Activated CD8-positive, alpha-beta memory T cell treated with anti-CD3 and anti-CD28 coated beads, Interleukin-2, amount 10 ng/mL, durations not matched to agents 7 days and 5 days (primary cell): ENCODE measurements at places on chromosomes 16 and 17.

DNA sequence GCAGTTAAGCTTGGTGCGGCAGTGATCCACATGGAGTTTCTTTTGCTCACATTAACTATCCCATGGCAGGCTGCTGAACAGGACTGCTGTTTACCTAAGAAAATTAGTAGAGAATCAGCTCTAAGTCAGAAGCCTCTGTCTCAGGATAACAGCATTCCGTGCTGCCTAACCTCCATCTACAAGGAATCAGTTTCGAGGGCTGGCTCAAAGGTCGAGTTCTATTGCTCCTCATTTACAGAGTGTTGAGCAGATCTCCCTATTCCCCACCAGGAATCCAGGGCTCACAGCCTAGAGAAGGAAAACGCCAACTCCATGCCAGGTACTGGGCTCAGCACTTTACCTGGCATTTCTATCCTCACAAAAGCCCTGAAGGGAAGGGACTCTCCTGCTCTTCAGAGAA, 9.9 kb downstream of the GINS2 start:
- DNase-seq = no peak

GRCh38 chr17:38653679-38654078, 21.1 kb downstream of the EPOP start:
- no peak for DNase-seq

DNA sequence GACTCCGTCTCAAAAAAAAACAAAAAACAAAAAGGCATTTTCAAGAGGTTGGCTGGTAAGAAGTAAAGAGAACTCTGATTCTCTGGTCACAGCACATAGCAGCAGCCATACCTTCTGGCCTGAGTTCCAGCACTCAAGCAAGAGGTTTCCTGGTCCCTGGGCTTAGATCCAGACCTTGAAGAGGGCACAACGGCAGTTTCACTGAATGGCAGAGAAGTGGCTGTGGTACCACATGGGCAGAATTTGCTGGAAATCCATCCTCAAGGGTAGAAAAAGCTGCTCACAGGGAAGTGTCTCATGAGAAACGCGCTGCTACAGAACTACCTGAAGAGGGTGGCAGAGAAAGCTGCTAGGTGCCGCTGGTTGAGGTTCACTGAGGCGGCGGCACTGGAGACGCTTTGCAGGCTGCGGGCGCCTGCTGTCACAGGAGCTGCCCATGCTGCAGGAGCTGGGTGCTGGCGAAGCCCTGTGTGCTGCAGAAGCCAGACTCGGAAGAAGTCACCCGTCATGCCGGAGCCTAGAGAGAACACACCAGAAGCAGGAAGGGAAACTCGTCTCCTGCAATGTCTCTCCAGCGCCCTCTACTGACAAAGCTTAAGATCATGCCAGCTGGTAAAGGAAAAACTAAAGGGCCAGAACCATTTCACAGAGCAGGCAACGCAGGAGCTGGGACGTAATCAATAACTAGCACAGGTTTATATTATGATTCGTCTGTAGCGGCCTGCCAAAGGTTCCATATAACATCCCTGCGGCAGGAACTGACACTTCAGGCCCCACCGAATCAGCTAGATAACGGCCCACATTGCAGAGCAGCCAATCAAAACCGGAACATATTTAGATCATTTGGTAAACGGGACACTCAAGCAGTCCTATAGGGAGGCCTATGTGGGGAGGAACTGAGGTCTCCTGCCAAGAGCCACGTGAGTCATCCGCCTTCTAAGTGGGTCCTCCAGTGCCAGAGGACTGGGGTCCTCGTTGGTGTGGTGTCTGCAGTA, 5.4 kb upstream of the ZNF213 start:
- peak; percentile 89 for DNase-seq

GRCh38 chr17:81517339-81518112, 4.9 kb upstream of the ACTG1 start:
- DNase-seq = peak; percentile 66

DNA sequence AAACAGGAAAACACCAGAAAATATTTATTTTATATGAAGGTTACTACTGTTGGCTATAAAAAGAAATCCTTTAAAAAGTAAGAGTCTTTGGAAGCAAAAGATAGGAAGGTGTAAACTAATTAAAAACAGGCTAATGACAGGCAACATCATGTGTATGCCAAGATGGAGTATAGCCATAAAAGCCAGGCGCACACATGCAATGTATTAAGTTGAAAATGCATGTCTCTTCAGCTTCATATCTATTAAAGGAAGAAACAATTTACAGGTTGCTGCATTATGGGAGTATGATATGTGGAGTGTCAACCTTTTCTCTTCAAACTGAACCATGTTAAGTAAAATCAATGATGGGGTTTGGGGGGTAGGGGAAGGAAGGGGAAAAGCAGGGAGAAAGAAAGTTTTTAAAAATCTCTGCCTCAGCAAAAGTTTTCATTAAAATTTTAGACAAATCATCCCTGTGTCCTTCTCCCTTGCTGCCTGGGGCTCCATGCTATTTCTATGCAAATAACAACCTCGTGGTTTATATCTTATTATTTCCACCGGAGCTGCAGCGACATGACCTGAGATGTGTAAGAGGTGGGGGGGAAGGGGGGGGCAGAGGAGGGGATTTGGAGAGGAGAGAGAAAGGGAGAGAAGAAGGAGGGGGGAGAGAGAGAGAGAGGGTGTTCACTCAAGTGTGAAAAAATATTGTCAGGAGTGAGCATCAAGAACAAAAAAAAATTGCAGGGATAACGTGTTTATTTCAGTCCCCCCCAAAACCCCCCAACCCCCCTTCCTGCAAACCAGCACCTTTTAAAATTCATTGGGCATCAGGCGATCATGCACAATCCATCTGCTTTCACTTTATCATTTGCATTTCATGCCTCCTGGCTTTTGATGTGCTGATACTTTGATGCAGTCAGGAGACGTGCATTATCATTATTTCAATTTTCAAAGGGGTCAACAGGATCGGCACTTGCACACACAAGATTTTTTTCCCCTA, 197.6 kb downstream of the AATF start:
- no peak for DNase-seq

DNA sequence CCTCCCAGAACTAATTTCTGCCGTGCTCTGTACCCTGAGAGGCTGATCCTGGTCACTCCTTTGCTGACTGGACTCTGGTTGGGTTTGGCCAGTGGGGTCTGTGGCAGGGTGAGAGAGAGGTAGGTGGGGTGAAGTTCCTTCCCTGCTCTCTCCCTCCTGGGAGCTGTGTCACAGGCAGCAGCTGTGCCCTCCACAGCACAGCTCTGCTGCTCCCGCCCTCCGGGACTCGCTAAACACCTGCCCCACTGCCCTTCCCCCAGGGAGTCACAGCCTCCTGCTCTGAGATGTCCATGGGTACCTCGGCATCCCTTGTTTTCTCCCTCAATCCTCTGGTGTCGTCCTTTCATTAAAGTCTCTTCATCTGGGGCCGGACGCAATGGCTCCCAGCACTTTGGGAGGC, 66.4 kb downstream of the SRCIN1 start:
- no peak for DNase-seq

DNA sequence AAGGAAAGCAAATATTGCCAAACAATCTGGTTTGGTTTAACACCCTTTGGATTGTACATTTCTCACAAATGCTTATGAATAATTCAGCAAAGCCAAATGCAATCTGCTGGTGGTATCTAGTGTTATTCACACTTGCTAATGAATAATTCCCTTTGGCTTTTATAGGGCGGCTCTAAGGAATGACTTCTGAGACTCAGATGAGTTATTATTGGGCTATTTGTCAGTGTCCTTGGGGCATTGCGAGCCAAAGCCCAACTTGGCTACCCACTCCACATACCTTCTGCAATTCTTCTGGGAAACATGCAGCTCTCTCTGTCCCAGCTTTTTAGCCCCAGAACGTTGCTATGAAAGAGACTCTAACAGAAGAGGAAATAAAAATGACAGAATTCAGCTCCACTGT, 41.1 kb downstream of the FTO start:
- DNase-seq = no peak

GRCh38 chr16:3907586-3907985, 27.1 kb upstream of the CREBBP start:
- DNase-seq = no peak

DNA sequence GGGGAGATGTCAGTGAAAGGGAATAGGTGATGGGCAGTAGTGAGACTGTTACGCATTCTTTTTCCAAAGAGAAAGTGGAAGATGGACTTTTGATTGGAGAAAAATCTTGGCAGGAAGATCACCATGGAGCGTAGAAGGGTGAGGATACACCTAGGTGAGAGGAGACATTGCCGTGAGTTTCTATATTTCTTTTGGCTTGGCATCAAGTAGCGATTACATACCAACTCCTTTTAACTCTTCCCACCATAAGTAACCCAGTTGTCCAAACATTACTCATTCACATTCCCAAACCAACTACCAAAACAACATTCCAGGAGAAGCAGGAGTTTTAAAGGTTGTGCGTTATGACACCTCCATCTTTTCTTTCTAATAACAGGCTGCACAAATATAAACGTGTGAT, 10.7 kb upstream of the KRT28 start:
- no peak for DNase-seq

GRCh38 chr17:1094591-1094990, 85.2 kb downstream of the ABR start:
- DNase-seq = no peak

- no peak for DNase-seq
These were observed 31.8 kb downstream of the HNF1B start for GRCh38 chr17:37713028-37713431.

DNA sequence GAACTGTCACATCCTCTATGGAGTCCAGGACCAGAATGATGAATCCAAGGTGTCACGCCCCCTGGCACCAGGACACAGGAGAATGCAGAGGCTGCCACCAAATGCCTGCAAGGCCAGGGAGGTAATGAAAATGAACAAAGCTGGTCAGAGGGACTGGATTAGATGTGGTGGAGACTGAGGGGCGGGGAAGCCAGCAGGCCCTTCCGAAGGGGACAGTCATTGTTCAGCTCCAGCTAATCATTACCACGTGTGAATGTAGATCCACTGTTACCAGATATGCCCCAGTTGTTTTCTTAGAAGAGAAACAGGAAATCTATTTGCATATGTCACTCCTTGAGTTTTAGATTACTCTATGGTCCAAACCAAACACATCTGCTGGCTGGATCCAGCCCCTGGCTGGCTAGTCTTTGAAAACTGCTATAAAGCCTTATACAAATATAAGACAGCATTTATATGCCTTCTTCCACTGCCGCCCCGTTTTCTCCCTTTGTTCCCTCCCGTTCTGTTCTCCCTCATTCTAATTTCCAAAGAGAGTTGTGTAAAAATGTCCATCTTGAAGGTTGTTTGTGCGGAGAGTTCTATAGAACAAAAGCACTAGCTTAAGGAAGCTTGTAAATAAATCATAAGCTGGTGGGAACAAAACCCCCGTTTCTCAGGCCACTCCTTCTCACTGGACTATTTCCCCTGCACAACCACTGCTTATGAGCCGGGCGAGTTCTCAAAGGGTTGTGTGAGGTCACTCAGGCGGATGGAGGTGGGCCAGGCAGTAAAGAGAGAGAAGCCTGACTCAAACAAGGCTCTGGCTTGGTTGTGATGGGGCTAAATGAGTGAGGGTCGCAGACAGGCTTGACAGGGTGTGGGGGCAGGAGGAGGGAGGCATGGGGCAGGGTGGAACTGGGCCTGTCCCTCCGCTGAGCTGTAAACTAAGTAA, 14.2 kb downstream of the CRYM start:
- no peak for DNase-seq

GRCh38 chr17:35372846-35373533, 431 bp downstream of the SLFN11 start:
- DNase-seq = peak; percentile 64

GRCh38 chr16:88534638-88535190, 35.5 kb upstream of the ZC3H18 start:
- DNase-seq = peak; percentile 67

- DNase-seq = no peak
These were observed 30.7 kb downstream of the PRKAR1A start for GRCh38 chr17:68542698-68543463.

GRCh38 chr17:55743103-55743679, 7.7 kb upstream of the PCTP start:
- DNase-seq = no peak

DNA sequence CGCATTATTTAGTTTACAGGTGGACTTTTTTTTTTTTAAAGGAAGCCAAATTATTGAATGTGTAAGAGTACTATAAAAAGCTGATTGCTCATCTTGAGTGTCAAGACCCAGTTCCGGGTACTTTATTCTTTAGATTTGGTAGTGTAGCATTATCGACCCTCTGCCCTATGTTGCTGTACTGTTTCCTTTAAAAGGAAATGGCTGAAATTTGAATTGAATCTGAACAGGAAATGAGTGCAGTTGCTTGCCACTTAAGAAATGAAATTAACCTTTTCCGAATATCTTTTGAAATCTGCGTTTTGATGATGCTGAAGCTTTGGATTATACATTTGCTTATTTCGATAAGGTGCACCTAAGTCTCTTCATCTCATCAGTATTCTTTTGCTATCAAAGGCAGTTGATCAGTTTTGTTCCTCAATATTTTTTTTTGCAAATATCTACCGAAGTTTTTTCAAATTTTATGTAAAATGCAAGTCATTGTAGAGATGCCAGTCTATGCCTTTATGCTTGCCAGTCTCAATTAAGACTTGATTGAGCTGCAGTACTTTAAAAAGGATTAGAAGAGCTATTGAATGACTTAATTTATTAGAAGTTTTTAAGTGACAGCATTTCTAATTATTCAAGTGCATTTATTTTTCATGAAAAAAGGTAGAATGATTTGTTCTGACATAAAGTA, 1.8 kb downstream of the GGNBP2 start:
- no peak for DNase-seq

DNA sequence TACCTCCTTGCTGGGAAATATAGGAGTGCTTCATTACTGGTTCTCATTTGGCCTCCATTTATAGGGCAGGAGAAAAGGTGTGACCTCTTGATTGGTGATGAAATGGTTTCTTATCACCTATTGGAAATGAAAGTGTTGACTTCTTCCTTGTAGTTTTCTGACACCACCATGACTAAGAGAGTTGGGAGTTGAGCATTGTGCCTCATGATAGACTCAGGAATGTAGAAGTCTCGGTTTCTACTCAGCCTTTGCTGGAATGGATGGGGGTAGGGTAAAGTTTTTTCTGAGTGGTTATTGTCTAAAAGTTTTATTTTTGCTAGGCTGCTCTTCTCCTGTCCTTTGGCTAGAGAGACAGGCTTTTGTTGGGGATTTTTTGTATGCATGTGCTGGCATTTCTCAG, 117.4 kb downstream of the PHKB start:
- no peak for DNase-seq

- DNase-seq = peak; percentile 40
These were observed 12.2 kb downstream of the CCR7 start for GRCh38 chr17:40552806-40553693.

DNA sequence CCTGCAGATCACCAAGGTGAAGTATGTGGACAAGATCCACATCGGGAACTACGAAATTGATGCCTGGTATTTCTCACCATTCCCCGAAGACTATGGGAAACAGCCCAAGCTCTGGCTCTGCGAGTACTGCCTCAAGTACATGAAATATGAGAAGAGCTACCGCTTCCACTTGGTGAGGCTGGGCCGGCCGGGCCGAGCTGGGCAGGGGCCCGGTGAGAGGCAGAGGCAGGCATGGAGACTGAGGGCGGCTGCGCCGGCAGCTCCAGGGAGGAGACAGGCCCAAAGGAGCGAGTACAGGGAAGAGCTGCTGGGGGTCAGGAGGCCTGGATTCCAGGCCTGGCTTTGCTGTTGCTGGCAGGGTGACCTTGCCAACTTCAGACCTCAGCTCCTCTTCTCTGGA, 8.3 kb downstream of the PRSS8 start:
- DNase-seq = no peak

GRCh38 chr17:21042458-21043295, at the start of gene USP22:
USP22 (minus strand) TSS chr17:21043011; CDS start chr17:21042835, 176 bp downstream.
- peak; percentile 67 for DNase-seq
